Urinary bladder (tissue), 4 donors: ENCODE measurements at places on chromosomes 2 and 18.

- DNase-seq: no peak
Measured at GRCh38 chr2:100978582-100979191, 23.4 kb upstream of the RPL31 start.

DNA sequence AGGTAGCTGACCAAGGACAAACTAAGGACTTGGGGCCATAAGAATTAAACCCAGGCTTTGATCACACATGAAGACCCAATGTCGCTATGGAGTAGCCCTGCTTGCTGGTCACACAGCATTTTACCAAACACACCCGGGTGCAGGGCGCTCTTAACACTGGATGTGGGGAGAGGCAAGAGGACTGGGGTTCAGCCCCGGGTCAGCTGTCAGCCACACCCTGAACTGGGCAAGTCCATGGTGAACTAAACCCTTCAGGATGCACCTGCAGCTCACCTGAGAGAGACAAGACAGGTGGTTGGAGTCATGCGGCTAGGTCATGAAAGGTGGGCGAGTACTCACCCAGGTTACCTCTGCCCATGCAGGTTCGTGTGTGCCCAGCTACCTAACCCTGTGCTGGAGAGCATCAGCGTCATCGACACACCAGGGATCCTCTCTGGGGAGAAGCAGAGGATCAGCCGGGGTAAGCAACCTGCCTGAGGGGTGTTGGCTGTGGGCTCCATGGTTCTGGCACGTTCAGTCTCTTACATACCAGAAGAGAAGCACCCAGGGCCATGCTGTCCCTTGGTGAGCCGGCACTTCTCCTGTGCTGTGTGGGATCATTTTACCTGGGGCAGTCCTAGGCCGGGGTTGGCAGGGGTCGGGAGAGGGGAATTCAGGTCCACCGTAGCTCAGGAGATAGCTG, 15.2 kb downstream of the EHD3 start:
- no peak for DNase-seq

GRCh38 chr2:205477016-205477705, 205.1 kb upstream of the NRP2 start:
- no peak for DNase-seq

DNA sequence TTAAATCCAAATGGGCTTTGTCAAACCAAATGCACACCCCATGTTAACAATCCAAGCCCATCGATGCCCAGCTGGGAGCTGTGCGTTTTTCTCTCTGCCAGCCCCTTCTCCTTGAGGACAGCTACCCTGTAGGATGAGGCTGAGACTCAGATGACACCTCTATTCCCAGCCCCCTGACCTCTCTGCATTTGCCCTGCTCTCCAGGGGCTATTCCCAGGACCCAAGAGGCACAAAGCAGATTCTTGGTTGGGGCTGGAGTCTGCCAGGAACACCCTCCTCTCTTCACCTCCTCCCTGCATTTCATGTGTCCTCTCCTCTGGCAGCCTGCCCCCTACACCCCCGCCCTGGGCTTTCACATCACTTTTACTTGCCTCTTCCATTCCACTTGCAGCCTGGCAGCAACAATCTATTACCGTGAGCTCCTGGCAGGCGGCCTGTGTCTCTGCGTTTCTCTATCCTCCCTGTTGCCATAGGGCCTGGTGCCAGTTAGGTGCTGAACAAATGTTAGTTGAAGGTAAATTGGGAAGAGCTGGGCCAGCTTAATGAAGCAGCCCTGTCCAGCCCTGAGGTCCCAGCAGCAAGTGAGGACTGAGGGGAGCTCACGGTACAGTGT, 51.8 kb downstream of the ADD2 start:
- no peak for DNase-seq

DNA sequence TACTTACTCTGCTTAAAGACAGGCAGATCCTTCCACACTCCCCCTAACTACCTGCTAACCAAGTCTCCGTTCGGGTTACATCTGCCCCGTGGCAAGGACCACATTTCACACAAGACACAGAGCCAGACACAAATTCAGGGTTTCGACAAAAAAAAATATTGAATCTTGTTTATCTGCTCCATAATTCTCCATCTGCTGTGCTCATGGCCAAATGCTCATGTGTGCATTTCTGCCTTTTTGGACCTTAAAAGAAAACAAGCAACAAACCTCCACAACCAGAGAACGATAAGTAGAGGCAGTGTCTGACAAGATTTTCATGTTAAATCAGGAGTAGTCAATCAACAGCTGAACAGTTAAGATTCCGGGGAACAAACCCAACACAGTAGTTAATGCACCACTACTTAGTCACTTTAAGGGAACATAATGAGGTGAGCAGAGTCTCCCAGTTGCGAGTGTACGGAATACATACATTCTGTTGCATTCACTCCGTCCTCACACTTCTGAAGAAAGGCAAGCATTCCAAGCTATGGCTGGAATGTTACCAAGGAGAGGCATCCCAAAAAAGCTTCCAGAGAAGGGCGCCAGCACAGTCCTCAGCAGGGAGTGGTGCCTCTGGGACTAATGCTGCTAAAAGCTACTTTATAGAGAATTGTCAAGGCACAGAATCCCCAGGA, 121.0 kb downstream of the ANKRD44 start:
- DNase-seq: no peak

- no peak for DNase-seq
Measured at GRCh38 chr2:42846026-42846425, 53.6 kb upstream of the HAAO start.

DNA sequence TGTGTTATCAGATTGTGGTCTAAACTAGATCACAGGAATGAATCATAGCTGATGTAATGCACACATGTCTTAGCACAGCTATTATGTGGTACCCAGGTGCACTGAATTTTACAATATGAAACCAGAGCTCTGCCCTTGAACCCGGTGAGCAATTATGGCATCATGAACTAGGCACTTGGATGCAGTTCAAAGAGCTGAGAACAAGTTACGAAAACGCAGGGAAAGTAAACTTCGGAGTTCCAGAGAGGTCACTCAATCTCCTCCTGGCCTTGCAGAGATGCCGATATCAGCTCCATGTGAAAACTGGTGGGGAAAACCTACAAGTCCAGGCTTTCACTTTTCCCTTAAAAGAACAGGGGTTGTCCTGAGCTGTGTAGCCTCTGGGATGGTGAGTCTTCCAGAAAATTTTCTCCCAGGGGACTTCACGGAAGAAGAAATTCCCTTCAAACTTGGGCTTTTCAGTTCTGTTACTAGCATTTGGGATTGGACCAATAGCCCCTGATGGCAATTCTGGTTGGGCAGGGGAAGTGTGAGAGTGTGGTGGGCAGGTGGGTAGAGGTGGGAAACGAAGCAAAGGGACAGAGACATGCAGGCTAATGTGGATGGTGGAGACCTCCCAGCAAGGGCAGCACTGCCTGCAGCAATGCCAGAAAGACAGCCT, 71.1 kb upstream of the SH3BP4 start:
- no peak for DNase-seq

DNA sequence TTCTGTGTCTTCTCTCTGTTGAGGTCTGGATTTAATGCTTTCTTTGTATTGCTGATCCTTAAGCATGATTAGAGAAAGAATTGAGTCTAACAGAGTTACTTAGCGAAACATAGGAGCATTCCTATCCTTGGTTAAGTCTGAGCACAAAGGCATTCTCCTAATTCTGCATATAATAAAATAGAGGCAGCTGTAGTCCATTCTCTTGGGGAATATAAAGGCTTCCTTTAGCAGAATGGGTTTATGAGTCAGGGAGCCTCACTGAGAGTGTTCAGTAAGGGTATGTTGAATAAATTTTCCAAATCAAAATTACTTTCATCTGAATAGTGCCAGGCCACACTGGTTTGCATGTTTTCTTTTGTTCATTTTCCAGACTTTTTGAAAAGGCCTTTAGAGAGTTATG, 101.5 kb downstream of the GALNT1 start:
- DNase-seq: no peak

DNA sequence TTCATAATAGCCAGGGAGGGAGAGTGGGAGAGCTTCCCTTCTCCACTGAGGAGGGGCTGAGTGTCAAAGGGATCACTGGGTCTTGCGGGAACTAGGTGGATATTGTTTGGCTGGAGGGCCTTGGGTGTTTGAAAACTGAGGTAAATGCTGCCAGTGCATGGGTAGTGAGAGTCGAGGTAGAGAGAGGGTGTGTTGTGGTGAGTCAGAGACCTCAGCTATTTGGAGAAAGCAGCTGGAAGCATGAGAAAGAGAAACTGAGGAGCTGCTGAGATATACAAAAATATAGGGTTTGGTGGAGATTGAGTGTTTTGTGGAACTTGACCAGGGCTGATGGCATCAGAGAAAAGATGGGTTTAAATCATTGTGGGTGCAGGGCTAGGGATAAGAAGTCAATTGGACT, 127.0 kb upstream of the CCDC195 start:
- DNase-seq: no peak
